ENCODE measurements at places on chromosomes 5 and 9.

DNA sequence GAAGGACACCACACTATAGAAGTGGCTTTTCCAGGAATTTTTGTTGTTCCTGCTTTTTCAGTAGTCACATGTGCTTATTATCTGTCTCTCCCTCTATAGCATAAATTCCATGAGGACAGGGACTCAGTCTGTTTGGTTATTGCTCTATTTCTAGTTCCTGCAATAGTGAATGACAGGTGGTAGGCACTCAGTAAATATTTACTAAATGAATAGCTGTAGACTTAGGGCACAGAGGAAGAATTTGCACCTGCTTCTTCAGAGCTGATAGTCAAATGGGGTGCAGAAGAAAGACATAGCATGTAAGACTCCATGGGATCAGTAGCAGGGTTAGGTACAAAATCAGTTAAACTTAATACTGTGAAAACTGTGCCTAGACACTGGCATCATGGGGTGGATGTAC lies 580.2 kb downstream of the CCDC171 start:
- DNase-seq = no peak

GRCh38 chr9:117188394-117188793 lies 226.5 kb downstream of the ASTN2 start:
- DNase-seq = no peak

DNA sequence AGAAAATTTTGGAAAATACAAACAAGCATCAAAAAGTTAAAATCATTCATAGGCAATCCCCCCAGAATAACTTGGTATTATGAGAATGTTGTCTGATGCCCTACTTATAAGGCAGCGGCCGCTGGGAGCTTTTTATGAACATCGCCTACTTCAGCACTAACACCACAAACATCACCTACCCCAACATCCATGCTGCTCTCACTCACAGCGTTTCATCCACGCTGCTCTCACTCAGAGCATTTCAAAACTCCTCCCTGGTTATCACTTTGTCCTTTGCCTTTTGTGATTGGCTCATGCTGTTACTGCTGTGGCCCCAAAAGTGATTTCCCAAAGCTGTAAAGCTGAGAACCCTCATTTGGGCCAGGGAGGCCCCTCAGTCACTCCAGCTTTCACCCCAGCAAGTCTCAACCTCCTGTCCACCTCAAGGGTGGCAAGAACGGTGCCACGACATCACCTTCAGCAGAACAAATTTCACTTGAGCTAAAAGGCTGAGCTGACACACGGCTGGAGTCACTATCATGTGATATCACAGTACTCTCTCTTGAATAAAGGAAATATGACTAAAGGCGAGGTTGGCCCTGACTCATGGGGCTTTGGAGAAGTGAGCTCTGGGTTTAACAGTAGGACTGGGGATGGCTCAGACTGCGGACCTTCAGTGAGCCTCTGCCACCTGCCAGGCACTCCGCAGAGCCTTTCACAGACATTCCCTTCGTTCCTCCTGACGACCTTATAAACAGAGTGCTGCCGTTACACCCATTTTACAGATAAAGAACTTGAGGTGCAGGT lies 25.2 kb downstream of the SHC3 start:
- DNase-seq = peak; percentile 81

DNA sequence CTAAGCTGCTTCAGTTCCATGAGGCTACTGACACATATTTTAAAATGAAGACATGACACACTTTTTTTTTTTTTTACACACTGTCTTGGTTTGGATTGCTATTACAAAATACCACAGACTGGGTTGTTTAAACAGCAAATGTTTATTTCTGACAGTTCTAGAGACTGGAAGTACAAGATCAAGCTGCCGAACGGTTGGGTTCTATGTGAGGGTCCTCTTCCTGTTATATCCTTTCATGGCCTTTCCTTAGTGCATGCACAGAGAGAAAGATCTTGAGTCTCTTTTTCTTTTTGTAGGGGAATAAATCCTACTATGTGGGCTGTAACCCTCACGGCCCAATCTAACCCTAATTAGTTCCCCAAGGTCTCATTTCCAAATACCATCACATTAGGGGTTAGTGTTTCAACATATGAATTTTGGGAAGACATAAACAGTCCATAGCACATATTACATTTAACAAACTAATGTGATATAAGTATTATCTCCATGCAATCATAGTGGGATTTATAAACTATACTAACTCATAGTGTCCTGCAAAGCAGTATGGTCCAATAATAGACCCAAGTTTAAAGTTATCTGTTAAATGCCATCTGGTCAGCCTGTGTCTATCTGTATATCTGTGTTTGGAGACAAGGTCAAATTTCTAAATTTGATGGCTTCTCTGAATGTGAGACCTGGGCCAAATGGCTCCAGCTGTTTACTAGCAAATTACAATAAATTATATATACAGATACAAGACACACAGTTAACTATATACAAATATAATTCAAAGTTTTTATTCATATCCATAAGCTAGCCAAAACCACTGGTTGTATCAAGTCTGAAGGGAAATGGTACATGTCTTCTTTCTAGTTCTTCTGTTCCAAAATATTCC lies 90.3 kb upstream of the NREP start:
- DNase-seq = no peak

DNA sequence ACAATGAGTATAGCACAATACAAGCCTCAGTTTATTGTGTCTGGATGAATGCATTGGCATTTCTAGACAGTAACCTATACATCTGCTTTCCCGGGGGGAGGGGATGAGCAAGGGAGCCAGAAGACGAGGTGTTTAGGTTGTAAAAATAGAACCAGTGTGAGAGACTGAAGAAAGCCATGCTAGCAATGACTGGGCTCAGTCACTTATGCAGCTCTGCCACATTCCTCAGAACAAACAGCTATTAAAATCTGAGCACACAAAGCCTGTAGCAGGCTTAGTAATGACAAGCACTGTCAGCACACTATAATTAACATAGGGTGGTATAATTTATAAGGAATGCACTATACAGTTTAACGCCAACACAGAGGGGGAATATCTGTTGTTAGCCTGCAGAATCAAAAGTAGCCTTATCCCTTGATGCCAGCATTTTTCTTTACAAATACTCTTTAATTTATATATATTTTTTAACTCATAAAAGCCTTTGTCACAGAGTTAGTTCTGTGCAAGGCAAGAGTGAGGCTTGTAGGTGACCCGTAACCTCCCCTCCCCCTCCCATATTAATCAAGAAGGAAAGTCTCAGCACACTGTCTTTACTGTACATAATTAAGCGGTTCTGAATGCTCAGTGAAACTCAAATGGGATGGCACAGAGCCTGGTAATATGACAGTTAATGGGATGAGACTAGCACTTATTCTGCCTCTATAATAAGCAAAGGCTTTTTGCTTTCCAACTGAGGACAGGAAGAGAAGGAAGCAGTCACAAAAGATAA lies 295.4 kb downstream of the CSNK1G3 start:
- DNase-seq = peak; percentile 86

- no peak for DNase-seq
Measured at GRCh38 chr5:62608529-62609511, 30.2 kb downstream of the LRRC70 start.

- no peak for DNase-seq
Measured at GRCh38 chr5:100722657-100723056, 180.4 kb downstream of the ST8SIA4 start.

GRCh38 chr9:130987738-130988399 lies 21.1 kb upstream of the LAMC3 start:
- DNase-seq = peak; percentile 36
